NCI-H69 (cell line): ENCODE measurements at places on chromosomes 1 and 21.
A peak's percentile ranks its signal among the peaks of the same experiment; 100 is the strongest.

DNA sequence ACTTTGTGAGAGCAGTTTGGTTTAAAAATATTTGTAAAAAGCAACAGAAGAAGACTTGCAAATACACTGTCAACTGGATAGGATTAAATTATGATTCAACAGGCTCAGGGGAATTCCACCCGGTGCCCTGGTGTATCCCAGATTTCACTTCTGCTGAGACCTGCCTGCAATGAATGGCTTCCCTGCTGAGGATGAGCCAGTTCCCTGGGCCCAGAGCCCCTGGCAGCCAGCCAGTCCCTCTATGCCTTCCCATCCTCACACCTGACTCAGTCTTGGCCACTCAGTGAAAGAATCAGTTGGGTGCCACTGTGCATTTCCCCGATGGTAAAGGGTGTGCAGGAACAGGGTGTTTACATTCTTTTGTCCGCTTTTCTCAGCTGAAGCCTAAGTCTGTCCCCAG lies 64.4 kb downstream of the KCTD3 start:
- peak; percentile 99 for DNase-seq

GRCh38 chr1:205049479-205049878 lies 6.5 kb downstream of the CNTN2 start:
- no peak for DNase-seq

DNA sequence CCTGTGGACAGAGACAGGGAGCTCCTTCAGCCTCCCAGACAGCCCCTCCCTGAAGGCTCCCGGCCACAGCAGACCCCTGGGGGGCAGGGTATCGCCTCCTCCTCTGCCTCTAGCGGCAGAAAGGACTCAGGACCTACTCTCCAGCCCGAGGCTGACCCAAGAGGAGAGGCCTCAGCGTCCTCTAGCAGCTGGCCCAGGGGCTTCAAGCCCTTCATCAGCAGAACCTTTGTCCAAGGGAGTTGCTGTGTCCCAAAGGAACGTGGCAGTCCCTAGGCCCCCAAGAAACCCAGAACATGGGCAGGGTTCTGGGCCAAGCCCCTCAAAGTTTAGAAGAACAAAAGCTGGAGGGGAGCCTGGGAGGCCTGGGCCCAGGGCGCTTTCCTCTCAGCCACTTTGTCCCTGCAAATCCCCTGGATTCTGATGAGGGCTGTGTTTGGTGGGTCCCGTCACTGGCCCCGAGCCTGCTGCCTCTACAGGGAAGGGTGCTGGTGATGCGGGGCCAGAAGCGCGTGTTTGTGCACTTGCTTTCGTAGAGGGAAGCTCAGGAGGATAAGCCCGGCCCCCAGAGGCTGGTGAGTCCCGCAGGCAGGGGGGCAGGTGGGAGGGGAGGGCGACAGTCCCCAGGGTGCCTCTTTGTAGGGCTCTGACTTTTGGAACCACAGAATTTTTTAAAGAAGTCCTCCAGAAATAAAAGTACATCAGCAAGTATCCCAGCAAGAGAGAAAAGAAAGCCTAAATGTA lies 13.3 kb downstream of the ITGB2 start:
- DNase-seq = no peak

- no peak for DNase-seq
These were observed 141.0 kb upstream of the JUN start for GRCh38 chr1:58924821-58925220.

- DNase-seq = no peak
These were observed 78.1 kb upstream of the PTBP2 start for GRCh38 chr1:96643519-96643918.

GRCh38 chr1:35046730-35047129 lies 15.0 kb upstream of the ZMYM6 start:
- DNase-seq = no peak

- no peak for DNase-seq
These were observed 23.3 kb downstream of the OBSCN start for GRCh38 chr1:228231189-228231588.

GRCh38 chr1:33137800-33138199 lies 44.0 kb downstream of the TRIM62 start:
- peak; percentile 64 for DNase-seq

DNA sequence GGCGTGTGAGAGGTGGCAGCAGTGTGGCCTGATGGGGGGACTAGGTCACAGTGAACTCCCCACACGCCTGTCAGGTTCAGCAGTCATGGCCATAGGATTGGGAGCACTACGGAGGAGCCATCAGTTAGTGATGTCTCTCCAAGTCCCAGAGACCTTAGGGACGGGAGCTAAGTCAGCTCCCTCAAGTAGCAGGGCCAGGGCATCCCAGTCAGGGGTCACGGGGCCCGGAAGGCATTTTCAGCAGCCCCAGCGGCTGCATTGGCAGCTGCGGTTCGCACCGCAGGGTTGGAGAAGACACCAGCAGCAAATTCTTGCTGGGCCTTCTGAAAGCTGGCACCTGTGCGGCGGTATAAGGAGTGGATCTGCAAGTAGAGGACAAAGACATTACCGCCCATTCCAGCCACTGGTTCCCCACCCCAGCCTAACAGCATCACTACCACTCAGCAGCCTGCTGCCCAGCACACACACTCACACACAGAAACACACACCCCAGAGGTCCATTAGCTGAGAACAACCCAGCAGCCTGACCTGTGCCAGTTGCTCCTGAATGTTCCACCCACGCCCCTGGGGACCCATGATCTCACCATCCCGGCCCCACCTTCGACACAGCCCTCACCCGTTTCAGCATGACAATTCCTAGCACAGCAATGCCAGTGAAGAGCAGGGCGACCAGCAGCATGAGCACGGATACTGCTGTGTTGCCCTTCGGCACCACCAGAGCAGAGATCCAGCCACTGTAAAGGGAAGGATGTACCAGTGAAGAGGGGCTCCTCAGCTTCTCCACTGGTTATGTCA lies 972 bp upstream of the ENTREP3 start:
- DNase-seq = no peak

GRCh38 chr1:39955547-39956539 lies 898 bp downstream of the MFSD2A start:
- DNase-seq = peak; percentile 68
